ENCODE measurements at places on chromosomes 3 and 15.

- no peak for DNase-seq
Observed at GRCh38 chr3:15420871-15421270, 6.5 kb downstream of the METTL6 start.

- no peak for DNase-seq
Observed at GRCh38 chr3:130462089-130462488, 54.9 kb upstream of the COL6A6 start.

DNA sequence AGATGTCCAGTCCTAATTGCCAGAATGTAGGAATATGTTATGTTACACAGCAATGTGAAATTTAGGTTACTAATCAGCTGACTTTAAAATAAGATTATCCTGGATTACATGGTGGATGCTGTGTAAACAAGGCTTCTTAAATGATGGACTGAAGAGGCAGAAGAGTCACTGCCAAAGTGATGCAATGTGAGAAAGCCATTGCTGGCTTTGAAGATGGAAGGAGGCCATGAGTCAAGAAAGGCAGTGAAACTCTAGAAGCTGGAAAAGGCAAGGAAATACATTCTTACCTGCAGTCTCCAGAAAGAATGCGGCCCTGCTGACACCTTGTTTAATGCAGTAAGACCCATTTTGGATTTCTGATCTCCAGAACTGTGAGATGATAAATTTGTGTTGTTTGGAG, 179.1 kb upstream of the ZPLD1 start:
- DNase-seq: no peak

- no peak for DNase-seq
Observed at GRCh38 chr3:129661766-129662165, 55.3 kb upstream of the PLXND1 start.

GRCh38 chr15:53841651-53842050, 82.2 kb upstream of the WDR72 start:
- DNase-seq: no peak

GRCh38 chr3:184549796-184550577, 11.6 kb upstream of the EPHB3 start:
- DNase-seq: peak; percentile 79

DNA sequence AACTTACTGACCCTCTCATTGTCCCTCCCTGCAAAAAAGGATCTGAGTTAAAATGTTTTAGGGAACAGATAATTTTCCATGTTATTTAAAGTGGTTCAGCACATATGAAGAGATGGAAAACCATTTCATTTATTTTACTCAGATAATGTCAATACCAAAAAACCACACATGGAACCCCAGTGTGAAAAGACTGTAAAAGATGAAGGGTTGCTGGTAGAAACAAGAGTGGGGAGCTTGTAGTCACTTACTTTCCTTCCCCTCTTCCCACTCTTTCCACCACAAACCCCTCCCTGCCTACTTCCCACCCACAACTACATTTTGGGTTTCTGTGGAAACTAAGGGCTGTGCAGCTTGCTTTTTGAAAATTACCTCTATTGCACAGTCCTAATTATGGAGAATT, 18.5 kb upstream of the KLHL25 start:
- DNase-seq: no peak

DNA sequence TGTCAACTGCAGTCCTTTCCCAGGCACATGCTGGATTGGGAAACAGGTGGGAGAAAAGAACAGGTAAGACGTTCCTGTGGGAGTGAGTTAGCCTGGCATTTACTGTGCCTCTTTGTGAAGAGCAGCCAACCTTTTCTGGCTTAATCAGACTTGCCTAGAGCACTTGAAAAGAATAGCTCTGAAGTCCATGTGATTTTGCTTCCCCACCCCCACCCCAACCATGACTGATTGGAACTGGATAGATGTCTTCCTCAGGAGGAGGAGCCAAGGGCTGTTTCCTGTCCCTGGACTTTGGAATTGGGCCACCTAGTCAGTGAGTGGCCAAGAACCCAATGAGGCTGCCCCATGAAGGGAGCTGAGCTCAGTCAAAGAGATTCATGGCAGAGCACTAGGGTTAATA, 4.7 kb upstream of the TMEM41A start:
- DNase-seq: no peak

GRCh38 chr3:122986693-122987179, 40.8 kb downstream of the SEMA5B start:
- DNase-seq: peak; percentile 91

GRCh38 chr3:143158014-143158988, 38.7 kb downstream of the CHST2 start:
- no peak for DNase-seq

GRCh38 chr3:148992027-148992634, 791 bp downstream of the GYG1 start:
- DNase-seq: no peak

DNA sequence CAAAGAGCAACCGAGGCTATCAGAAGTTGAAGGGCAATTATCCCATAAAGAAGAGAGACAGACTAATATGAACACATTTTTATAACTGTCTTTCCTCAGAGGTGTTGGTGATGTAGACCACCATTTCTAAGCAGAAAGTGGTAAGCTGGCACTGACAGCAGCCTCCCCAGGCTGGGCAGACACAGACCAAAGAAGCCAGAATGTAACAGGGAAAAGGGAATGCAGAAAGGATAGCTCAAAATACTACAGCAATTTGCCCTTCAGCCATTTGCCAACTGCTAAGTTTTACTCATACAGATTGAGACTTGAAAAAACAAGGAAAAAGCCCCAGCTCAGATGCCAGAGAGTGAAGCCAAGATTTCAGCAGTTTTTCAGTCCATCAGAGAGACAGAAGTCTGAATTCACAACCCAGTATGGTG, 73.5 kb upstream of the ABI3BP start:
- no peak for DNase-seq

DNA sequence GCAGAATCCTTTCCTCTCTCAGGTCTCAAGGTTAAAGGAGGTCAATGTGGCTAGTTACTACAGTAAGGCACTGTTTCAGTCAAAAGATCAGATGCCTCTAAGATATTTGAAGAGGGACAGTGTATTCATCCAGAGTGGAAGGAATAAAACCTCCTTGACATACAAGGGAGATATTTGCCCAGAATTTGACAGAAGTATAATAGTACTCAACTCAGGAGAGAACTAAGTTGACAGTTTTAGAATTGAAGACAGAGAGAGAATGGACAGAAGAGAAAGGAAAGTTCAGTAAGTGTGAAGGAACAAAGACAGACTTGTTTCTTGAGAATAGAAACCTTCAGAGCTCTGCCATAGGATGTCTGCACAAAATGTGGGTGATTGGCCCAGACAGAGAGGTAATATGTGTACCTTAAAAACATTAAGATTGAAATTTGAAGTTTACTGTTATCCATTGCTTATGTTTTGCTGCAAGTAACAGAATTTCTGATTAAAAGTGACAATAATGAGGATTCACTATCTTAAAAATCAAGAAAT, 507.1 kb downstream of the IGSF11 start:
- DNase-seq: no peak

- DNase-seq: no peak
Observed at GRCh38 chr3:188052169-188053035, 101.6 kb upstream of the LPP start.

- no peak for DNase-seq
Observed at GRCh38 chr15:75008629-75009326, 13.4 kb downstream of the SCAMP5 start.

GRCh38 chr3:159992589-159992988, 4.0 kb downstream of the IL12A start:
- DNase-seq: no peak

- no peak for DNase-seq
Observed at GRCh38 chr3:83224101-83224868, 1462.8 kb upstream of the GBE1 start.

DNA sequence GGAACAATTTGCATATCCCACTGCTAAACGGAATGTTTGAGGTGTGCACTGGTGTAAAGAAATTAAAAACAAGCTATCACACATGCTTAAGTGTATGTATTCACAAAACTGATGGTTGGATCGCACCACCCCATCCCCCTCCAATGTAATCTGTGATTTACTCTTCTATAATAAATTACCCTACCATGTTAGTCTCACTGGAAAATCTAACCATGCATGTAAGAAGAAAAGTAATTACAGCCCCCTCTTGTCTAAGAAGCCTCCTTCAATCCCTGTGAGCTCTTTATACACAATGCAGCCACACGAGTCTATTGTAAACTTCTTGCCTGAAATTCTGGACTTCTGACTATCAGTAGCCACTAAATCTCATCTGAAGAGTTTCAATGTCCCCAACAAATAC, 173.6 kb downstream of the ZBTB20 start:
- no peak for DNase-seq

GRCh38 chr15:55260562-55261131, 29.0 kb downstream of the RAB27A start:
- DNase-seq: no peak

- no peak for DNase-seq
Observed at GRCh38 chr15:64774629-64775493, 528 bp downstream of the RBPMS2 start.

GRCh38 chr3:144364737-144365136, 393.1 kb downstream of the DIPK2A start:
- DNase-seq: no peak

DNA sequence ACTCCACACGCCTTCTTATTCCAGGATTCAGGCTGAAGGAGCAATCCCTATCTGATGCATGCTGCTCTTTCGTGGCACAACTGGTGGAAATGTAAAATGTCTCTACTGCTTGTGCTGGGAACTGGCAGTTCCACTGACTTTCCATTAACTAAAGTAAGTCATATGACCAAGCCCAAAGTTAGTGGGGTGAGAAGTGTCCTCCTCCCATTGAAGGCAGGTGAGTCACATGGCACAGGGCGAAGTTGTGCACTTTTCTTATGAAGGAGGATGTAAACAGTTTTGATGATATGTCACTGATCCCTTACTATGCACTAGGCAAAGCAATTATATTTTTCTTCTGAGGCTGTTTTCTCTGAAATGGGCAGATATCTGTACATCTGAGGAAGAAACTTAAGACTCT, 51.6 kb downstream of the SLC7A14 start:
- no peak for DNase-seq

- DNase-seq: no peak
Observed at GRCh38 chr3:126494204-126494969, 18.7 kb upstream of the ZXDC start.

- DNase-seq: no peak
Observed at GRCh38 chr15:51727141-51727897, 10.1 kb downstream of the LYSMD2 start.

DNA sequence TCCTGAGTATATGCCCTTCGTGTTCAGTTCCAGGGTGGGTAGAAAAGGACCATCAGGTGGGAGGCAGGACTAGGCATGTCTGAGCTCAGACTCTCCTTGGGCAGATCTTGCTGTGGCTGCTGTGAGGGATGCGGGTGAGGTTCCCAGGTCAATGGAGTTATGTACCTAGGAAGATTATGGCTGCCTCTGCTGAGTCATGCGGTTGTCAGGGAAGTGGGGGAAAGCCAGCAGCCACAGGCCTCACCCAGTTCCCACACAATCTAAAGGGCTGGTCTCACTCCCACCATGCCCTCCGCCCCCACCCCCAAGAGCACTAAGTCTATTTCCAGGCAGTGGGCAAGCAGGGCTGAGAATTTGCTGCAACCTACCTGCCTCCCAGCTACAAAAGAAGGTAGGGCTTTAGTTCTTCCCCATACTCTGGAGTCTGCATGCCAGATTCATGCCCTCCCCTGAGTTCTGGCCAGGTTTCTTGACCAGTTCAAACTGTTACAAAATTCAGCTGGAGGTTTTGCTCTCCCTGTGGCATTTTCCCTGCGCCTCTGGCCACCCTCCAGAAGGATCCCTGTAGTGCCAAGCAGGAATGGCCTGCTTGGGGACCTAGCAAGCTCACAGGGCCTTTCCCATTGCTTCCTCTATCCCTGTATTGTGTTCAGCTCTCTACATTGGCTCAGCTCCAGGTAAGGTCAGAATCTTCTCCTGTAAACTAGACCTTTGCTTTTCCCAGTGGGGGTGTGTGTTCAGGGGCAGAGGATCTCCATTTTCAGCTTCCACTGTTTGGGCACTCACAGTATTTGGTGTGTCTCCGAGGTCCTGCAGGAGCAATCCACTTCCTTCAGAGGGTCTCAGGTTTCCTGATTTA, 12.7 kb upstream of the TMCO5A start:
- DNase-seq: no peak

GRCh38 chr3:7025581-7026300, 164.8 kb downstream of the GRM7 start:
- DNase-seq: no peak

DNA sequence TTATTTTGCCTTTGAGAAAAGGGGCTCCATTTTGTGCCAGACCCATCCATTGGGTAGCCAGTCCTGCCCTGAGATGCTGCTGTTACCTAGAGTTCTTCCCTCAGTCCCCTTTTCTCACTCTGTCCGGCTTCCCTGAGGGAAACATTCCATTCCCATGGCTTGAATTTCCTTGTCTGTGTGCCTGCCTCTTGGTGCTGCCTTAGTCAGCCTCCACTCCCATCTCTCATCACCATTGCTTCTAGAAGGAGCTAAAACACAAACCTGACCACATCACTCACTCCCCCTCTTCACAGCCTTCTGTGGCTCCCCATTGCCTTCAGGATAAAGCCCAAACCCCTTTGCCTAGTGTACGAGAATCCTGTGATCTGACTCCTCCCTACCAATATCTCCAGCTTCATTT, 25.2 kb upstream of the C2CD4B start:
- no peak for DNase-seq

GRCh38 chr15:33766389-33766788, 201.9 kb upstream of the CHRM5 start:
- no peak for DNase-seq

DNA sequence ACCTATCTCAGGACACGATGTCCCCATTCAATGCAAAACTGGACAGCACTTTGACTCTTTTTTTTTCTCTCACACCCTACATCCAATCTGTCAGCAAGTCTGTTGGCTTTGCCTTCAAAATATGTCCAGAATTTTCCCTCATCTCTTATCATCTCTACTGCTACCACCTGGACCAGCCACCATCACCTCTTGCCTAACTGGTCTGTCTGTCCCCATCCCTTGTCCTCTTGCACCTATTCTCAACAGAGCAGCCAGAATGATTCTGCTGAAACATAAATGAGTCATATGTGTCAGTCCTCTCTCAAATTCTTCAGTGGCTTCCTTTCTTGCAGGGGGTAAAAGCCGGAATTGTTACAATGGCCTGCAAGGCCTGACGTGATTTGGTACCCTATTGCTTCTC, 105.8 kb downstream of the CYP19A1 start:
- no peak for DNase-seq

GRCh38 chr3:141306922-141307321, 61.4 kb upstream of the ZBTB38 start:
- no peak for DNase-seq

- no peak for DNase-seq
Observed at GRCh38 chr3:89179355-89180001, 72.1 kb downstream of the EPHA3 start.

- DNase-seq: no peak
Observed at GRCh38 chr3:53163444-53164387, 2.7 kb downstream of the PRKCD start.

GRCh38 chr15:86432861-86433260, 353.2 kb downstream of the AGBL1 start:
- no peak for DNase-seq

- DNase-seq: no peak
Observed at GRCh38 chr15:81002331-81003096, 1.8 kb downstream of the TLNRD1 start.

DNA sequence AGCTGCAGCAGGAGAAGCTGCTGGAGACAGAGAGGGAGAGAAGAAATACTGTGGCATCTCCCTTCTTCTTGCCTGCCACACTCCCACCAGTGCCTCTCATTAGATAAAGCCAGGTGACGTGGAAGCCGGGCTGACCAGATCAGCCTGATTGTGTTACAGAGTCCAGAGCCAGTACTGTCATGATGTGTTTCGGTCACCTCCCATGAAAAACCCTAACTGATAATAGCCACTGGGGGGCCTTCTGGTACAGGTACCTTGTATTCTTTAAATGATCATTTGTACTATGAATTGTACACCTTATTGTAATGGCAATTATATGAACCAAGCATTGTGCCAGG, 125.8 kb upstream of the TMEM108 start:
- DNase-seq: no peak
